ENCODE measurements at places on chromosomes 3 and 15.

GRCh38 chr3:46979958-46980497 lies 562 bp downstream of the NBEAL2 start:
- DNase-seq = no peak

GRCh38 chr15:41810651-41811431 lies 17.1 kb upstream of the JMJD7 start:
- no peak for DNase-seq

DNA sequence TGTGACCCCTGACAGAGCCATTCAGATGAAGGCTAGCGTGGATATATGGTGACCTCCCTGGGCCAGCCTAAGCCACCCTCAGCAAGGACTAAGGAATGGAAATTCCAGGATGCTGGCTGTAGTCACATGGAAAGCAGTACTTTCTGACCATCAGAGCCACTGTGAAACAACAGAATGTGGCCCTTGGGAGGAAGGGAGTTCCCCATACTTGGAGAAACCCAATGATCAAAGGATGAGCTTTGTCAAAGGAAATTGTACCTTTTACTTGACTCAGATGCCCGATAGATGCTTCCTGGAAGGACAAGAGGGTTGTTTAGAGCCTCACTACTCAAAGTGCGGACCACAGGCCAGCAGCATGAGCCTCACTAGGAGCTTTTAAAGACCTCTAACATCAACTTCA lies 484.5 kb upstream of the PROK2 start:
- DNase-seq = no peak

DNA sequence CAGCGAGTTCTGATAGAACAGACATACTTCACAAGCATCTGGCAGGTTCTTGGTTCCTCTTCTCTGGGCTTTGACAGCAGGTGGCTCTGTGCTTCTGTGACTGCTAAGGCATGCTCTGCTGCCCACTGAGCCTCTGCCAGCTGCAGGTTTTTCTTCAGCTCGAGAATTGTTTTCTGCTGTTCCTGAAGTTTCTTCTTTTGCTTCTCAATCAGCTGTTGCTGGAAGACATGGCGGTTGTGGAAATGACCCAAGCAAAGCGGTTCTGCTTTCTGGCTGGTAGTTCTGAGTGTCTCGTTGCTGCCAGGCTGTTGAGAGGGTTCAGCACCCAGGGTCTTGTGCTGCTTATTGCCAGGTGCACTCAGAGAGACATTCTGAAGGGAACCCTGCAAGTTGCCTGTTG lies 50.8 kb downstream of the CCDC191 start:
- no peak for DNase-seq

GRCh38 chr3:46214751-46215352 lies 6.7 kb upstream of the CCR1 start:
- DNase-seq = peak; percentile 28

GRCh38 chr3:87173071-87173470 lies 54.0 kb upstream of the CHMP2B start:
- no peak for DNase-seq

DNA sequence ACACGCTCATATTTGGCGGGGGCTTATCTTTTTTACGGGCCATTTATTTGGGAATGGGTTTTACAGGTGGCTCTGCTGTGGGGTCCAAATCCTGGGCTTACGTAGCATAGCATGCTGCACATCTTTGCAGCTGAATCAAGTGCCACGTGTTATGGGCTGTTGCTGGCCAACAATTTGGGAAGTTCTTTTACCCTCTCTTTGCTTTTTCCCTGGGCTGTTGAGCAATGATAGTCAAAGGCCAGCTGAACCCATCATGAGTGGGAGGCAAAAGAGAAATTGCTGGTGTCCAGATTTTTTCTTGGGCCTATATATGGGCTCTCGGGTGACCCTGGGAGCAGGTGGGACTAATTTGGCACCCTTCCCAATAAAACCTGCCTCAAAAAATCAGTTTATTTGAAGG lies 209.3 kb upstream of the SATB1 start:
- DNase-seq = no peak

- DNase-seq = no peak
Observed at GRCh38 chr15:88334436-88334835, 77.9 kb upstream of the NTRK3 start.

DNA sequence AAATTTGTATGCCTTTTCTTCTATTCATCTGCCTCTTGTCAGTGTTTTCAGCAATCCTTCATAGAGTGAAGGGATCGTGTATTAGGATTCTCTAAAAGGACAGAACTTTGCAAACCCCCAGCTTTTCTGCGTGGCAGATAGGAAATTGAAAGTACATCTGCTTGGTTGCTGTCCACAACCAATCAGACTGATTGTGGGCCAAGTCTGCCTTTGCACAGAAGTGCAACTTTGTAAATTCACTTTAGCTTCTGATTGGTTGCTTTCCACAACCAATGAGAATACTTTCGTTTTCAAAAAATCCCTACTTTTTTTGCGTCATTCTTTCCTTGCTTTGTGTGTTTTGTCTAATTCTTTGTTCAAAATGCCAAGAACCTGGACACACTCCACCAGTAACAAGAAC lies 847.4 kb downstream of the FHIT start:
- DNase-seq = no peak

DNA sequence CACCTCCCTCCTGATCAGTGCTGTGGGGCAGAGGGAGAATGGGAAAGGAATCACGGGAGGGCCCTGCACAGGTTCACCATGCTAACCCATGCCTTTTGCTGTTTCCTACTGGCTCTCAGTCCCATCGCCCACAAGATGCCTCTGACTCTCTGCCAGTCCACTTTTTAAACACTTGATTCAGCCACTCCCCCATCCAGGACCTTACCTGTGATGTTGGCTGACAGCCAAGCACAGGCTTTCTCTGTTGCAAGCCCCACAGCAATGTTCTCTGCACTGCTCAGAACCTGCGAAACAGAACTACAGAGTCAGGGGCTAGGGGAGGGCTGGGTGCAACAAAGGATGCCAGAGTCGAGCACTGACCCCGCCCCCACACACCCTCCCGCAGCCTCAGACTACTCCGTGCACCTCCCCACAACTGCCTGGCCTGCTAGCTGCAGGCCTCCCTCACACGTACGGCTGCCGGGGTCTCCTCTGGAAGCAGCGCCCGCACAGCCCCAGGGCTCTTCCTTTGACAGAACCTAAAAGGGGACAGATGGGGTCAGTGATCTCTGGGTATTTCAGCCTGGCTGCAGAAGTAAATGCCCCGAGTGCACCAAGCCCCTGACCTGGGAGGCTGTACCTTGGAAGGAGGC lies 9.1 kb downstream of the CDAN1 start:
- peak; percentile 11 for DNase-seq

Measured in GM13977 (cell line).